ENCODE measurements at places on chromosomes 2 and 18.

DNA sequence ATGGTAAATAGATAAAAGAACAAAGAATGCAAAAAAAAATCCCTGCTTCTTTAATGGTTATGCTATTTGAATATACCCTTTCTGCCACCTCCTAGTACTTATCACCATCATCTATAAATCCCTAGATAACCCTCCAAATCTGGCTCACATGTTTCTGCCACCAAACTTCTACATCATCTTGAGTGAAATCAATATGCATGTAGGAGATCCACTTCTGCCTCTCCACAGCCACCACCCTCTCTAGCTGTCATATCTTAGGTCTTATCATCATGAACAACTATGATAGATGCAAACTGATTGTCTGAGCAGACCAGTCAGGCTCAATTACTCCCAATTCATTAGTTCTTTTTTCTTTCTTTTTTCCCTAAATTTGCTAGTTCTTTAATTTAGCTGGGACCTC, 55.3 kb downstream of the STRN start:
- no peak for DNase-seq

DNA sequence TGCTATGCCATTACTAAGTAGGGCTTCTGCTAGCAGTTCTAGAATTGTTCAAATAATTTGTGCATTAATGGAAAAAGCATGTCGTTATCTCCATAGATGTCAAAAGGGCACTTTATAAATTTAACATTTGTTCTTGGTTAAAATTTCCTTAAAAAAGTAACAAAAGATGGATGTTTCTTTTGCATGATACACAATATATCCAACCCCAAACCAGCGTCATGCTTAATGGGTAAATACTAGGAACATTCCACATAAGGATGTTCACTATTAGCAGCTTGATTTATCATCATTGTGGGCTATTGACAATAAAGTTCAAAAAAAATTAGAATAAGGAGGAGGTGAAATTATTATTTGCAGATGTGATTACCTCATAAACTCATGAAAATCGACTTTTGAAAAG, 79.7 kb downstream of the GREB1L start:
- no peak for DNase-seq

DNA sequence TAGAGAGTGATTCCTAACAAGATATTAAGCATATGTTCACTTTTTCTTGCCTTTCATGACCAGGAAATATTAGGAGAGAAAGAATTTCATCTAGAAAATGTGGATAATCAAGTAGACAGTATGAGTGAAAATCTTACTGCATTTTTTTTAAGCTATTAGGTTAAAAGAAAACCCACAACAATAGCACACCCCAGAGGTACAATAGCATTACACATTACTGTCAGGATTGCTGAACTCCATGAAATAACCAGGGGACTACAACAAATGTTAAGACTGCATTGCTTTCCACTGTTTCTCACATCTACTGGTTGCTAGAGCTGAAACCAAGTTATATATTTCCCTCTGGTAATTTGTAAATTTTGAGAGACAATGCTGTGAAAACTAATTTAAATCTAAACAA, 33.7 kb downstream of the KLF7 start:
- no peak for DNase-seq

DNA sequence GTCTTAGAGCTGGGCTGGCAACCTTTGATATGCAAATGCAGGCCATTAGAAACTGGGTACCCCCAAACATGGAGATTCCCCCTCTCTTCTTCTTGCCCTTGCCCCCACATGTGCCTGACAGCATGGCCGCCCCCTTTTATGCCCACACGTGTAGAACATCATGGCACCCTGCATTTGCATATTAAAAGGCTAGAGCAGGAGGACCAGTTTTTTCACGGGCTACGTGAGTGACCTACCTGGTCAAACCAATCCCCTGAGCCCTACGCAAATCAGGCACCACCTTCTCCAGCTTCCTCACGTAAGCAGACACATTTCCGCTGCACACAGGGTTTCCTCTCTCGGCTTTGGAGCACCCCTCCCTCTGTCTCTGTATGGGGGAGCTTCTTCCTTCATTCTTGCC, 110.9 kb upstream of the COPS8 start:
- no peak for DNase-seq

- DNase-seq: no peak
Measured at GRCh38 chr2:189424961-189425360, 16.3 kb upstream of the WDR75 start.

Data from GM19239 (cell line).